ENCODE measurements at places on chromosomes 2 and 18.

GRCh38 chr18:23776306-23776705 is 87.1 kb downstream of the LAMA3 start:
- no peak for DNase-seq

GRCh38 chr2:151973013-151973900 is 125.6 kb downstream of the CACNB4 start:
- no peak for DNase-seq

GRCh38 chr2:60285626-60286316 is 267.7 kb downstream of the BCL11A start:
- no peak for DNase-seq

DNA sequence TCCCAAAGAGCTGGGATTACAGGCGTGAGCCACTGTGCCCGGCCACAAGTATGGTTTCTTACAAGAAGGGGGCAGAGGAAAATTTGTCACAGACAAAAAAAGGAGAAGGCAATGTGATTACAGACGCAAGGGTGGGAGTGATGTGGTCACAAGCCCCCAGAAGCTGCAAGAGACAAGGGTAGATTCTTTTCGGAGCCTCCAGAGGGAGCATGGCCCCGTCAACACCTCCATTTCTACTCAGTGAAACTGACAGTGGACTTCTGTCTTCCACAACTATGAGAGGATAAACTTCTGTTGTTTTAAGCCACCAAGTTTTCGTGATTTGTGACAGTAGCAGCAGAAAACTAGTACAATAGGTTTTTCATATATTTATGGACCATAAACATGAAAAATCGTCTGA is 2.1 kb upstream of the TCF7L1 start:
- no peak for DNase-seq

DNA sequence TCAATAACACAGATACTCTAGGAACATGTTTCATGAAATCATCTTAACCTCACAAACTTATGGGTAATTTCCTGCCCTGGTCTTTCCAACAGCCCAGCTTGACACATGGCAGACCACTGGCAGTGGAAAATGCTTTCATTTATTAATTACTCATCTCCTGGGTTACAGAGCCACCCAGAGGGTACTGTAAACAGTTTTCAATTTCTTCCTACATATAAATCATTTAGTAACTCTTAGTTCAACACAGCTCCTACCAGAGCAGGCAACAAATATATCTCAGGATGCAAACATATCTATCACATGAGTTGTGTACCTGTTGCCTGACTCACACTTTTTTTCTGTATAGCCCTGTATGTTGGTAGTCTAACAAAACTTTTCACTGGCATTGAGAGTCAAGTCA is 99.2 kb upstream of the VRK2 start:
- no peak for DNase-seq

GRCh38 chr2:234714711-234715110 is 217.8 kb upstream of the ARL4C start:
- DNase-seq: peak; percentile 27

- no peak for DNase-seq
These were observed 148.7 kb downstream of the TFCP2L1 start for GRCh38 chr2:121136323-121136722.

- DNase-seq: no peak
These were observed 214.0 kb upstream of the KCNJ3 start for GRCh38 chr2:154484338-154485099.

DNA sequence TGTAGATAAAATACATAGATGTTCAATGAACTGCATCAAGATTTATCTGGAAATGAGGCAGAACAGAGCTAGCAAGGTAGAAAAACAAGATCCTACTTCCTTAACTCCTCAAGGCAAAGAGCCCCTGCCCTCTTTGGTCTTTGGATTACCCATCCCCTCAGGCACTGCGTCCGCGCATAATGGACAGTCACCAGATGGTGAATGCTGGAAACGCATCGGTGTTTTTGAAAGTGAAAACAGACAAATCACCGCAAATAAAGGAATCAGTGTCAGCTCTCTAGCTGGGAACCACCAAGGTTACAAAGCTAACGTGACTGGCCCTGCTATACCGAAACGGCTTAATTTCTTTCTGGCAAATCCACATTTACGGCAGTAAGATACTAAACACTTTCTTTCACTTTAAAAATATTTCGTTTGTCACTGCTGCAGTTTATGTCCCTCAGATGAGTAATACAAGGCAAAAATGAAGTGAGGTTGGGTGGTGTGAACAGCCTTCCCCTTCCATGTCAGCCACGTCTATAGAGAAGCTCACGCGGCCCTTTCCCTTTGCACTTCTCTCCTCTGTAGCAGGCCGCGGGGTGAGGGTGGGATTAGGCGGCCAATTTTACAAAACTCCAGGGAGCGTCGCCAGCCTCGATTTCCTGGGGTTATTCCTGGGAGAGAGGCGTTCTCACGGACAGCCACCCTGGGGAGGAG is 627 bp upstream of the GALR1 start:
- no peak for DNase-seq

- no peak for DNase-seq
These were observed 2.1 kb upstream of the OTX1 start for GRCh38 chr2:63048367-63049171.

DNA sequence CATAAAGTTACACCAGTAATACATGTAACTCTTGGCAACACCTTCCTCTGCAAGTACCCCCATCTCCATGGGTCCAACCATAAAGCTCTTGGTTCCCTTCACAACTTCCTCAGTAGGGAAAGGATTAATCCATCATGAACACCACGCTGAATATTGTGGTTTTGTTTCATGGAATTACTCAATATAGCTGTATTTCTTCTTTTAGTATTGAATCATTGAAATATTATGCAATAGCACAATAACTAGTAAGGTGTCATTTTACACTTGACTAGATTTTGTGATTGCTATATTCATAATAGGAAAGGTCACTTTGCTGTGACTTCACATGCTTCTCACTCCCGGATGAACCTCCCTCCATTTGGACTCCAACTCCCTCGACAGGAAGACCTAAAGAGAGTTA is 29.7 kb upstream of the PID1 start:
- no peak for DNase-seq

DNA sequence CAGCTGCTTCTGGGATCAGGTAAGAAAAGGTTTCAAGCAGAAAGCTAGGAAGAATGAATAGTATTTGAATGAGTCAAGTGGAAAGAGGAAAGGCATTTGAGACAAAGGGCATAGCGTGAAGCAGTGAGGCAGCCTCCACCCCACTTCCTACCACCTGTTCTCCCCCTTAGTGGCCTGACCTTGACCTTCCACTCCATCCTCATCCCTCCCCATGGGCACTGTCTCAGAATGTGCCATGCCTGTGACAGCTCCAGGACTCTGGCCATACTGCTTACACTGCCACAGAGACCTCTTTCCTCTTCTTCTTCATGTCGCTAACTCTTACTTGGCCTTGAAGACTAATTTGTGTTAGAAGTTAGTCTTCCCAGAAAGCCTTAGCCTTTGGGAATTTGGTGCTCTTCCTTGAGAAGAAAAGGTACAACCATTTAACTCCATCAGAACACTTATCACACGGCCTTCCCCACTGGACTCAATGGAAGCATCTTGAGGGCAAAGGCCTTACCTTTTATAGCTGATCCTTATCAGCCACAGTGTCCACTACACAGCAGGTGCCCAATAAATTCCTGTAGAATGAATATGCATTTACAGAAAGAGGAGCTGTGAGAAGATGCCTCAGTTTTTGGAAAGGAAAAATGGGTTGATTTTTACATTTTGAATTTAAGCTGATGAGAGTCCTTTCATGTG is 15.2 kb upstream of the NOSTRIN start:
- DNase-seq: no peak

DNA sequence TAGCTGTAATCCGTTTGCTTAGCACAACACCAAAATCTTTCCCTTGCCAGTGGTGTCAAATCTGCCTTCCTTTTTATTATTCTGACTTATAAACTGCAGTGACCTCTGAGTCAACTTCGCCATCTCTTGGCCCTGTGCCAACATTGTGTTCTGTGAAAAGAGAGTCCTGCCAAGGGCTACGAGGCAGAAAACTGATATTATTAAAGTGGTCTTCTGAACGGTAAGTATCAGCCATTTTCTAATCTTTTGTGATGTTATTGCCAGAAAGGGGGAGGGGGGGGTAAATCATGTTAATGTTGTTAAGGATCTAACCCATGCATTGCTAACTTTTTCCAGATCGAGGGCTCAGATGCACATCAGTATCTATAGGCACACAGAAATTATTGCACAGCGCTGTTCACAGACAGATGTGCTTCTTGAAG is 121.5 kb upstream of the LTBP1 start:
- DNase-seq: peak; percentile 15

DNA sequence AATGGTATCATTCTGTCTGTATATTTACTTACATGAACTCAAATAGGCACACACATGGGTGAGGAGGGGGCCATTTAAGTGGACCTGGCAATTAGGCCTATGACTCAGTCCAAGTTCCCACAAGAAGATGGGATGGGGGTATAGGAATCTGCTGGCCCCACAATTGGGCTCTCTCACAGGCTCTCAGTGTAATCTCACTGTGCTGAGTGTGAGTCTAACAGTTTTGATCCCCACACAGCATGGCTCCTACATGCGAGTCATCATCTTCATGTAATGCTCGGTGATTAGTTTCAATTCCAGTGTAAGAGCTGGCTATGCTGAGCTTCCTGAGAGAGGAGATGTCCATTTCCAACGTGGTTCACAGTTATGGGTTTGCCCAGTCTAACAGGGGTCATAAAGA is 114.0 kb downstream of the GATA6 start:
- DNase-seq: no peak

- DNase-seq: no peak
These were observed 3.5 kb upstream of the CROCC2 start for GRCh38 chr2:240902615-240903041.

GRCh38 chr2:7609974-7610373 is 692.8 kb downstream of the RNF144A start:
- DNase-seq: no peak

DNA sequence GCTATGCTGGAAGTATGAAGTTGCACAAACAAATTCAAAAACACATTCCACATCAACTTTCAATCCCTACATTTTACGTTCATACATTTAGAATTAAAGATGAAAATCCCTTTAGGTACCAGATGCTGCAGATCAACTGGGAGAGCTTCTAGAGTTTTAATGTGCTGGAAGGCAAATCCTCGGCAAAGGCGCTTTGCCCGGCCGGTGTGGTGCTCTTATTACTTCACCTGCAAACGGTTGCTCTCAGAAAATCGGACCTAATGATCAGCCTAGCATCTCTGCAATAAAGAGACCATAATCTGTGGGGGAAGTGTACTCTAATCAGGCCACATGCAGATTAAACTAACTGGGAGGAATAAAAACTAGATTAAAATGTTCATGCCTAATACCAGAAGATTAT is 513.8 kb downstream of the ZEB2 start:
- DNase-seq: no peak

DNA sequence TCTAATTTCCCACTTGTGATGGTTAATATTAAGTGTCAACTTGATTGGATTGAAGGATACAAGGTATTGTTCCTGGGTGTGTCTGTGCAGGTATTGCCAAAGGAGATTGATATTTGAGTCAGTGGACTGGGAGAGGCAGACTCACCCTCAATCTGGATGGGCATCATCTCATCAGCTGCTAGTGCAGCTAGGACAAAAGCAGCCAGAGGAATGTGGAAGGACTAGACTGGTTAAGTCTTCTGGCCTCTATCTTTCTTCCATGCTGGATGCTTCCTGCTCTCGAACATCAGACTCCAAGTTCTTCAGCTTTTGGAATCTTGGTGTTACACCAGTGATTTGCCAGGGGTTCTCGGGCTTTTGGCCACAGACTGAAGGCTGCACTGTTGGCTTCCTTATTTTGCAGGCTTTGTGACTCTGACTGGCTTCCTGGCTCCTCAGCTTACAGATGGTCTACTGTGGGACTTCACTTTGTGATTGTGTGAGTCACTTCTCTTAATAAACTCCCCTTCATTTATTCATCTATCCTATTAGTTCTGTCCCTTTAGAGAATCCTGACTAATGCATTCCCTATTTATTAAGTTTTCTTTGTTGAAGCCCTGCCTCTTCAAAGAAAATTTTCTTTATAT is 1087.5 kb upstream of the NXPH2 start:
- DNase-seq: no peak

DNA sequence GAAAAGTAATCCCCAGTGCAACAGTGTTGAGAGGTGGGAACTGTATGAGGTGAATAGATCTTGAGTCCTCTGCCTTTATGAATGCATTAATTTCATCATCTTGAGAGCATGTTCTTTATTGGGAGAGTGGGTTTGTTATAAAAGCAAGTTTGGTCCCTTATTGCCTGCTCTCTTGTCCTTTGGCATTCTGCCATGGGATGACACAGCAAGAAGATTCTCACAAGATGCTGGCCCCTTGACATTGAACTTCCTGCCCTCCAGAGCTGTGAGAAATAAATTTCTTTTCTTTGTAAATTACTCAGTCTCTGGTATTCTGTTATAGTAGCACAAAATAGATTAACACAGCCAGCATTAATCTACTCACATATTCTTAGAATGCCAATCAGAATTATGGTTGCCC is 108.6 kb downstream of the EHBP1 start:
- no peak for DNase-seq

- peak; percentile 27 for DNase-seq
These were observed 322.9 kb upstream of the KCNJ3 start for GRCh38 chr2:154375579-154375931.

- no peak for DNase-seq
These were observed 486.1 kb upstream of the UBE2E3 start for GRCh38 chr2:180494286-180494685.

GRCh38 chr2:121242175-121242875 is 42.7 kb downstream of the TFCP2L1 start:
- DNase-seq: no peak

DNA sequence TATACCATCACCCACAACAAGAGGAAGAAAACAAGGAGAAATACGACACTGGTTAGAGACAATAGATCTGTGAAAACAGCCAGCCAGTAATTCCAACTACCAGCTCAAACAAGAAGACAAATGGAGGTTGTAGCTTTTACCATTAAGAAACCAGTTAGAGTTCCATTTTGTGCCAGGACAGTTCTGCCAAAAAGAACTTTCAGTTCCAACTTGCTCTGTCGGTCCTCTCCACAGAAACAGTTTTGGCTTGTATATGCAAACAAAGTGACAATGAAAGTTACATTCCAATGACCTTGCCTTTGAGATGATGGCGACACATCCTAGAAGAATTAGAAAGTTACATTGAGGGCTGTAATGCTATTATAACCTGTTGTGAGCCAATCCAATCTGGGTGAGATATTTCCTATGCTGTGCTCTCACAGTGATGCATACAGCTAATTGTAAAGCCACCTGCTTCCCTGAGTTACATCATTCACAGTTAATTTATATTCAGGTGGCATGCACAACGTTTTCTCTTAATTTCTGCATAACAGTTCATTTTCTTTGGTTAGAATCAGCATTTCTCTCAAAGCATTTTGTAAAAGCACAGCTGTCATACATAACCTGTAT is 1378.4 kb upstream of the PIK3C3 start:
- DNase-seq: no peak
